ENCODE measurements at places on chromosomes 2 and 18.

GRCh38 chr2:241868661-241869081 lies 858 bp upstream of the RTP5 start:
- DNase-seq = peak; percentile 31

DNA sequence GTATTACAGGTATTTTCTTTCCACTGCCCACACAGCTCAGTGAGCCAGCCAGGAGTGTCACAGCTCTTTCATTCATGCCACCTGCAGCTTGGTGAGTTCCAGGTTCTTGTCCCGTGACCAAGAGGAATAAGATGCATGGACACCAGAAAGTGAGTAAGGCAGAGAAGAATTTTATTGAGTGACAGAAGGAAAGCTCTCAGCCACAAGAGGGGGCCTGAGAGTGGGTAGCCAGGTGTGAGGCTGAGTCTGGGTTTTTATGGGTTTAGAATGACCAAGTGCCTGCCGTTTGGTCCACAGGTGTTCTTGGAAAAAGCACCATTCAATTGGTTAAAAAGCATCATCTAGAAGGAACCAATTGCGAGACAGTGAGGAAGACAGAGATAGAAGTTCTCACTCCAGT lies 1097.1 kb upstream of the SLC39A10 start:
- DNase-seq = no peak

DNA sequence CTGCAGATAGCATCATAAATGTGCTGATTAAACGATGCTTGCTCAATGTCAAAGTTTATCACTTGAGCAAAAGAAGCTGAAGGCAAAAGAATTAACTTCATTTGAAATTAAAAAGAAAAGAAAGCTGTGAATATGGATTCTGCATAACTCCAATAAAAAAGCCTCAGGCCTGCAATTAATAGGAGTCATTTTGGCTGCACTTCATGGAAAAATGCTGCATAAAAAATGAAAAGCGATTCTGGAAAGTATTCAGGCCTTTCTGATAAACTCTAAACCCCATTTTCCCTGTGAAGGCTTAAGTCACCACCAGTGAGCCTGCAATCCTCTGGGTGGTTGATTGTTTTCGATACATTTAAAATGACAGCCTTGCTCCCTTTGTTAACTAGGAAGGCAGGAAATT lies 1793.4 kb downstream of the SUCLG1 start:
- no peak for DNase-seq

GRCh38 chr2:201270293-201271001 lies 10.1 kb downstream of the CASP8 start:
- no peak for DNase-seq

DNA sequence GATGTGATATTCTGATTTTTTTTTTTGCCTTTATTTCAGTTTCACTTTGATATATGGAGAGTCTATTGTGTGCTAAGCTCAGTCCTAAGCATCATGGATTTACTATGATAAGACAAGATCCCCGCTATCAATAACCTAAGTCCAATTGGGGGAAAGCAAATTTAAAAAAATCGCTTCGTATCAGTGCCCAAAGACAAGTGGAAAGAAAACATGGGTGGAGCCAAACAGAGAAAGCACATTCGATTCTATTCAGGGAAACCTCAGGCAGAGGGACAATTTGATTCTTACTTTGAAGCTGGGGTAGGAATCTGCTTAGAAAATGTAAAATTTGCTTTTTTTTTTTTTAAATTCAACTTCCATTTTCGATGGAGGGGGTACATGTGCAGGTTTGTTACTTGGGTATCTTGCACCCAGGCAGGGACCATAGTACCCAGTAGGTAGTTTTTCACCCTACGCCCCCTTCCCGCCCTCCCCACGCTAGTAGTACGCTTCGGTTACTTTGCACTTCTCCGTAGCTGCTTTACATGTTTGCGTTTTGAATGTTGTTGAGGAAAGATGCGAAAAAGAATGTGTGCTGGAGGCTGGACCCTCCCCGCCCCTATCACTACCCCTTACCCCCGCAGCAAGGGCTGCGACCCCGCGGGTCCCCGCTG lies 12.4 kb downstream of the KIF5C start:
- DNase-seq = no peak

DNA sequence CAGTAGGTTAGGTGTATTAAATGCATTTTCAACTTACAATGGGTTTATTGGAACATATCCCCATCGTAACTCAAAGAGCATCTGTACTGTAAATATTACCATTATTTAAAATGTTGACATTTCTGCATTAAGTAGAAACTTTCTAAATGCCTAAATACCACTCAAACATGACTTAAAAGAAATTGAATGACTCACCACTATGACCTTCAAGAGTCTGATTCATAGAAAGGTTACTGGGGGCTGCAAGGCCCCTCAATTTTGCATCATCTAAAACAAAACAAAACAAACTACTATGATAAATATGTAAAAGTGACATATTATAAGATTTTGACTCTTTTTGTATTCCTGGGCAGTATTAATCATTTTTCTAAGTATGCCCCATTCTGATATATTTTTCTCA lies 7.6 kb downstream of the WDR35 start:
- no peak for DNase-seq

- DNase-seq = no peak
These were observed 181.1 kb downstream of the INO80D start for GRCh38 chr2:205904873-205905272.

GRCh38 chr18:36600548-36600947 lies 228.3 kb downstream of the TPGS2 start:
- DNase-seq = no peak

- DNase-seq = no peak
These were observed 59.0 kb downstream of the ITGB1BP1 start for GRCh38 chr2:9364373-9364772.

GRCh38 chr18:41789001-41789400 lies 166.0 kb upstream of the PIK3C3 start:
- no peak for DNase-seq

- no peak for DNase-seq
These were observed 252.2 kb upstream of the CDH20 start for GRCh38 chr18:61080954-61081528.

DNA sequence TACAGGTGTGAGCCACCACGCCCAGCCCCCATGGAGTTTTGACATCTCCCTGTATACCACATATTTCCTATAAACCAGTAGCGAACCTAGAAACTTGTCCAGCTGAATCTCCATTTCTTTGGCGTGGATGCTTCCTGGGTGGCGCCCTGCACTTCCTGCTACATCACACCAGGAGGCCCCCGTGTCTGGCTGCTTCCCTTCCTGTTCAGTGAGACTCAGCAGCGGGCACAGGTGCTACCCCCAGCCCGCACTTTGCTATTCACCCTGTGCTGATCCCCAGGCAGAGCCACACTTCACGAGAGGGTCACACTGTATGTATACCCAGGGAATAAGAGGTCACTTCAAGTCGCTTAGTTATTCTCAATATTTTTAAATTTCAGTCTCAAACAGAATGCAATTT lies 35.0 kb downstream of the CYP27C1 start:
- no peak for DNase-seq

DNA sequence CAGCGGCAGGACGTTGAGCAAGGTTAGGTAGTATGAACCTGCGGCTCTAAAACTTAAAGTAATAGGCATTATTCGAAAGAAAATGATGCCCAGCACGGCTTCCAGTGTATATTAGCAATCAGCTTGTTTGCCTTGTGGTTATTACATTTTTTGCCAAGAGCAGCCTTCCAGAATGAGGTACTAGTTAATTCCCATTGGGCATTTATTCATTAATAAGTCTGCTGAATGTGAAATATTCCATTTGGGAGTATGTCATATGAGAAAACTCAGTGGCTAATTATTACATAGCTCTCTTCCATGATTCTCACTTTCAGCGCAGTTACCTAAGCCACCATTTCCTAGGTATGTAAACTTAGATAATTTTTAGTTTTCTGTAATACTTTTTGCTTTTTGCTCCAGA lies 12.9 kb downstream of the CRIM1 start:
- no peak for DNase-seq

DNA sequence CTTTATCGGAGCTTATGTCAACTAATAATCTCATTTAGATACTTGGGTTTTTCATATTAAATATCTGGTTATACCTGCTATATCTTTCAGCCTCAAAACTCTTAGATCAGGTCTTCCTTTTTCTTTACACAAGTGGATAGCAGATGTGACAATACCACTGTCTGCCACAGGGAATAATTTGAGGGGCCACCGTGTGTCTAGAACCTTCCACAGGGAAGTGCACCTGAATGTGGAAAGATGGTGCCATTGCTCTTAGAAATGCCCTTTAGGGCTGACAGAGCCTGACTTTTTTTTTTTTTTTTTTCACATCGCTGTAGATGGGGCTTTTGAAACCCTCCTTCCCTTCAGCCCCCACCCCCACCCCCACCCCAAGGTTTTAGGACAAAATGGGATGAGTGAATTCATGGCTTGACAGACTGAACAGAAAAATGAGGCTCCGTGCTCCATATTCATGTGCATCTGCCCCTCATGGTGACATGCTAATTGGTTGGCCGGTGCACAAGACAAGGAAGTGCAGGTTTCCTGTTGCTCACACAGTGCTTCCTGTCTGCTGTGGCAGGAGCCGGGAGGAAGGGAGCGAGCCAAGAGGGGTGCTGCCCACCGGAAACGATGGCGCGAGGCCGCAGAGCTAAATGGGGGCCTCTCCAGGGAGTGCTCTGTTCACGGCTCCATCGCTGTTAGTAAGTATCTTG lies 246.0 kb downstream of the LDLRAD4 start:
- peak; percentile 67 for DNase-seq

GRCh38 chr18:50151926-50152325 lies 43.0 kb downstream of the MYO5B start:
- DNase-seq = no peak

DNA sequence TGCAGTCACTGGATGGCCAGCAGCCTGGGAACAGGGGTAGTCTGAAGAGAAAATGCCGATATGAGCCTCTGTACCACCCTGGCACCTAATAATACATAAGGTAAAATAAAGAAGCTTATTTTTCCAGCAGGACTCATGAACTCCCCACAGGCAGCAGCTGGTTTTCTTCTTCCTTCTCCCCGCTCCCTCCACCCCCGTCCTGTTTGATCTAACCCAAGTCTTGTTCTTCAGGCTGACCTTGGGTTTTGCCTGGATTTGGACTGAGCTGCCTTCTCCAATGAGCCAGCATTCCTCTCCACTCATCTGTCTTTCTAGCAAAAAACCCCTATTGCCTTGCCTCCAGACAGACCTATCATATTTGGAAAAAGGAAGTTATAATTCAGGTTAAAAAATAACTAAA lies 111.8 kb downstream of the CELF4 start:
- DNase-seq = no peak

DNA sequence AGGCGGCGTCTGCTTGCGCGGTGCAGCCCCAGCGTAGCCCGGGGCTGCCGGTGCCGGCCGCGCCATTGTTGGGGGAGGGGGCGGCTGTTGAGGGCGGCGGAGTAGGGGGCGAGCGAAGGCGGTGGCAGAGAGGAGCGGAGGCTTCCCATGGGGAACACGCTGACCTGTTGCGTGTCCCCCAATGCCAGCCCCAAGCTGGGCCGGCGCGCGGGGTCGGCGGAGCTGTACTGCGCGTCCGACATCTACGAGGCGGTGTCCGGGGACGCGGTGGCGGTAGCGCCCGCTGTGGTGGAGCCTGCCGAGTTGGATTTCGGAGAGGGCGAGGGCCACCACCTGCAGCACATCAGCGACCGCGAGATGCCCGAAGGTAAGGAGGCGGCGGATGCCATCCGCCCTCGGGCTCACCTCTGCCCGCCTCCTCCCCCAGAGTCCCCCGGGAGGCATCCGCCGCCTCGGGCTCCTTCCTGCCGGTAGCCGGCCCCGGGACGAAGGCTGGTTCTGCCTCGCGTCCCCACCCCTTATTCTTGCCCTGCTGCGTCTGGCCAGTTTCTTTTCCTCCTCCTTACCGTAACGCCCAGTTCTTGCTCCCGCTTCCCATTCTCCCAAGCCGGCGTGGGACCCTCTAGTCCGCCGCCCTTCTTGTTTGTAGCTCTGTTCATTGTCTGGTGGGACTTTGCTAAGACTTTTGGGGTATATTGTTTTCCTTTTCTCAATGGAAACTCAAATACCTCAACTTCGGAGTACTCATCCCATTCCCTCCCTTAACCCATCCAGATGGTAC lies 500 bp downstream of the CCNYL1 start:
- peak; percentile 31 for DNase-seq

GRCh38 chr2:64017811-64018700 lies 1.2 kb downstream of the VPS54 start:
- no peak for DNase-seq

- no peak for DNase-seq
These were observed 265.1 kb downstream of the SOCS6 start for GRCh38 chr18:70553936-70554260.

DNA sequence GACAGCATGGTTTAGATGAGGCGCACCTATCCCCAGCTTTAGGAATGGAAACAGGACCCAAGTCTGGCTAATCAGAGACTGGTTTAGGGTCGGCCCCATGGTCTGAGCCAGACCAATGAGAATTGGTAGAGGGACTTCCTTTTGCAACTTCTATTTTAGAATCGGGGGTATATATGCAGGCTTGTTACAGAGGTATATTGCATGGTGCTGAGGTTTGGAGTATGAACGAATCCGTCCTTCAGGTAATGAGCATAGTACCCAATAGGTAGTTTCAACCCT lies 1.5 kb upstream of the BOLA3 start:
- no peak for DNase-seq

DNA sequence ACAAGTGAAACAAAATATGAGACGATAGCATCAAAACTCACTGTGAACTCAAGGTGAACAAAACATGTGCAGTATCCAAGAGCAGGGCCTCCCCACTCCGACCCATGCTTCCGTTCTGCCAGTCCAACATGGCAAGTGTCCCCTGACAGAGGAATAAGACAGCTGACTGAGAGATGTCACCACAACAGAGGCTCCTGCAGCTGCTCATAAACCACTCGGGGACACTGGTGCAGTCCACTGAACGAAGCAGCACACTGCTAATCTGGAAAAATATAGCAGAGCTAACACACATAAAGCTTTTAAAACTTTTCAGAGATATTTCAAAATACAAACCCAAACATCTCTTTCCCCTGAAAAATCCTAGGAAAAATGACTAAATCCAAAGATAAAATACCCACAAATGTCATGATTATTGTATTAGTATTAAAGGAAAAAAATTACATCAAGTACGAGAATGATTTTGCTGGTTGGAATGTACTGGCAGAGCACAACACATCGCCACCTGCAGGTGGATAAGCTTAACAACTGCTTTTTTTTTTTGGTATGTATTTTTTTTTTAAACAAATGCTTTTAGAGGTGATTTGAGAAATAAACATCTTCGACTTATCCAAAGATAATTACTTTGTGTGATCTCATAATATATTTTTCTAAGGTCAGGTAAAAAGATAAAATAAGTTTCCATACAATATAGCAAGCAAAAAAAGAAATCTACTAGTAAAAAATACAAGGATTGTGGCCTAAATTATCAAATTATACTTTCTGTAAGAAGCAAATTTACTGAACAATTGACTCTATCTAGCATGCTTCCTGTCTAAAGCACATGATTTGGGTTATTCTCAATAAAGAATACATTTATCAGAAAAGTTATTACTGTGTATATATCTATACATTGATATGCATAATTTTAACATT lies 18.6 kb downstream of the THADA start:
- peak; percentile 16 for DNase-seq

DNA sequence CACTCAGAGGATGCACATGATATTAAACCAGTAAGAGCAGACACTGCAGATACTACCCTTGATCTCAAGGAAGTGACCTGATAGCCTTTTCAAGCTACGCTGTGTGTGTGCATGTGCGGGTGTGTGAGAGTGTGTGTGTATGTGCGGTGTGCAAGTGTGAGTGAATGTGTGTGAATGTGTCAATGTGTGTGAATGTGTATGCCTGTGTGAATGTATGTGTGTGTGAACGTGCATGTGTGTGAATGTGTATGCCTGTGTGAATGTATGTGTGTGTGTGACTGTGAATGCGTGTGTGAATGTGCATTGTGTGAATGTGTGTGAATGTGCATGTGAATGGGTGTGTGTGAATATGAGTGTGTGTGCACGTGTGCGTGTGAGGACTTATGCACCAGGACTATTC lies 53.8 kb downstream of the KCNG2 start:
- no peak for DNase-seq

GRCh38 chr2:230974096-230974913 lies 21.6 kb upstream of the SPATA3 start:
- peak; percentile 65 for DNase-seq
